Activated CD8-positive, alpha-beta memory T cell treated with anti-CD3 and anti-CD28 coated beads for 48 hours (primary cell): ENCODE measurements at places on chromosomes 2 and 18.

GRCh38 chr2:114784890-114785583 lies 342.6 kb downstream of the DPP10 start:
- DNase-seq = no peak

DNA sequence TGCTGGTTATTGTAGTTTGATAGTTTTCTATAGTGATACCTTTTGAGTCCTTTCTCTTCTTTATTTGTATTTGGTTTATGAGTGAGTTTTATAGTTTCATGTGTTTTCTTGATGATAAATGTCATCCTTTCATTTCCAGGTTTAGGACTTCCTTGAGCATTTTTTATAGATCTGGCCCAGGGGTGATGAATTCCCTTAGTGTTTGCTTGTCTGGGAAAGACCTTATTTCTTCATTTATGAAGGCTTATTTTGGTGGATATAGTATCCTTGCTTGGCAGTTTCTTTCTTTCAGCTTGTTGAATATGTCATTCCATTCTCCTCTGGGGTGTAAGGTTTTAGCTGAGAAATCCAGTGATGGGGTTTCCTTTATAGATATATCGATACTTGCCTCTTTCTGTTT lies 53.9 kb downstream of the OTX1 start:
- no peak for DNase-seq

GRCh38 chr18:59385191-59385590 lies 26.1 kb upstream of the LMAN1 start:
- DNase-seq = no peak

DNA sequence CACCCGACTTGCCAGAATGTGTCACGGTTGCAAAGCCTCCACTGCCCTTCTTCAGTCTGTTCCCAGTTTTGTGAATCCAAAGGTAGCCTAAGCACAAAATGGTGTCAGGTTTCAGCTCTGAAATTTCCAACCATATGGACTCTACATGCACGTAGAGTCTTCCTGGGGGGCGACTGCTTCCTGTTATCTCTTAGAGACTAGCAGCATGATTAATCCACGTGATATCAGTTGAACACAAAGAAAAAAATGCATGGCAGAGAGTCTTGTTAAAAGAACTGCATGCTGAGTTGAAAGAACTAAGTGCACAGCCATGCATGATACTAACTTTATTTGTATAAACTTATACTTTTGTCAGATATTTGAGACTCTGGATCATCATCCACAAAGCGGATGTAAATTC lies 404.4 kb downstream of the SOCS6 start:
- DNase-seq = no peak

GRCh38 chr18:2687390-2688001 lies 32.0 kb downstream of the SMCHD1 start:
- DNase-seq = no peak

DNA sequence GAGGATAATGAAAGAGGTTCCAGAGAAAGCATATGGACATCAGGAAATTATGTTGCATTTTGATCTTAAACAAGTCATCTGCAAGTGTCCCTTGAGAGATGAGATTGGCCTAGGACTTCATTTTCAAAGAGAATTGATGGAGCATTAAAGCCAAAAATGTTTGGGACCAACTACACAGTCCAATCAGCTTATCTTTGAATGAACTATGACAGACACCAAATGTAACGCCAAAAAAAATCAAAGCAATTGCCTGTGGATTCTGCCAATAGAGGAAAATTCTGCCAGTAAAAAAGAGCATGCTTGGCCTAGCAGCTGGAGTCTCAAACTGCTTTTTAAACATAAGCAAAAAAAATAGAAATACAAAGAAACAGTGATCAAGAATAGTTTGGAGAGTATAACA lies 594.5 kb upstream of the CHAC2 start:
- no peak for DNase-seq

DNA sequence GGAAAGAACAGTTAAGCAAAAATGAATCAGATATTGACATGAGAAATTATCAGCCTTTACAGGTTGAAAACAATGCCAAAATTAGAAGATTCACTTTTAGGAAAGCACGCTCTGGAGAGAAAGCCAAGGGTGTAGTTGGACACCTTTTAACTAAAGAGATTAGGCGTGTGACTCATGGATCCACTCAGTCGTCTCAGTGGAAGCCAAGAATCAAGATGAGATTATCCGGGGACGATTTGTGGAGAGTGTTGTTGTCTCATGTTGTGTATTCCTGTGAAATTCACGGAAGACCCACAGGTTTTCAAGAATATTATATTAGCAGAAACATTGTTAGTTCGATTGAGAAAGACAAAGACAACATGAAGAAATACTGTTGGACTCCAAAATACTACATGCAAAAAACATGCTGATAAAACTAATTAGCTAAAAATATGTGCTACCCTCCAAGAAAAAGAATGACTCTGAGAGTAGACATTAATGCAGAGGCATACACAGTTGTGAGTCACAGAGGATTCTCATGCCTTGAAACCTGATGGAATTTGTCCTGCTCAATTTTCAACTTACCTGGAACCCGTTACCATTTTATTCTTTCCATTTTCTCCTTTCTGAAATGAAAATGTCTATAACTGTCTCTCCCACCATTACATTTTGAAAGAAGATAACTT lies 192.1 kb upstream of the RND3 start:
- no peak for DNase-seq

DNA sequence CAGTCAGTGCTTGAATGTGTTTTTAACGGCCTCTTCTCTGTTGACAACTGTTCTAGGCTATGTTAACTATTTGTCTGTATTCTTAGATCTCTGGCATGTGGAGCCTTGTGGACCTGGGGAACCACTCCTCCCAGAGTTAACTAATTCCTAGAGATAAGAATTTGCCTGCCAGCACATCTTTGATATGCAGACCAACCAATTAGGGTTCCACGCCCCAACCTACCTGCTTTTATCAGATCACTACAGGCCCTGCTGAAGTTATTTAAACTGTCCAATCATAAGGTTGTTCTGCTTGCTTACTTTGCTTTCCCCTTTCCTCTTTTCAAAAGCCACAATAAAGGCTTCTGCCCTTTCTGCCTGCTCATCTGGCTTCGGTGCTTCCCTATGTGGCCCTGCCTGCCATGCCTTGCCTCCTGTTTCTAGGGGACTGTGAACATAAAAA lies 8.5 kb upstream of the CYBRD1 start:
- no peak for DNase-seq

DNA sequence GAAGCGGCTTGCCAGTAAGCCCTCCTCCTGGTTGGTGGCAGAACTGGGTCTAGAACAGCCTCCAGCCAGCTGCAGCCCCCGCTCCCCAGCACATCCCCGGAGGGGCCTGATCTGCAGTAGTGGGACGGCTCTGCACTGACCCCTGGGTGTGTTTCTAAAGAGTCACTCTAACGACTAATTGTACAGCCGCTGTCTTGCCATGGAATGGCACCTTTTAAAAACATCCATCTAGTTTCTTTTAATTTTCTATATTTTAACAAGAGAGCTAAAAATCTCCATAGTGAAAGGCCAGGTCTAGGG lies 82.0 kb downstream of the MTCL1 start:
- DNase-seq = no peak

DNA sequence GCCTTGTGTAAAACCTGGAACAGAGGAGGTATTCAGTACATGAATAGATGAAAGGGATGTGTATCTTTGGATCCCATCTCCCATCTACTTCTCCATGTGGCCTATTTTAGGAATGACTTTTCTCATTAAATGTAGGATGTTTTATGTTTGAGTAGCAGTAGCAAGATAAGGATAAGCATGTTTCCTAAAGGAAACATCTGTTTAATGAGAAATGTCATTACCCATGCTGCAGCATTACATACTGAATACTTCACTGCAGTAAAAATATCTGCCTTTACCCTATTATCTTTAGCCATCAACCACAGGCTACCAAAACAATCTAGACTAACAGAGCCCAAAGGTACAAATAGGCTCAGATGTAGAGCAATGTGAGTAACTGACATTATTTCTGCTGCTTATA lies 419.2 kb upstream of the CYRIA start:
- no peak for DNase-seq

DNA sequence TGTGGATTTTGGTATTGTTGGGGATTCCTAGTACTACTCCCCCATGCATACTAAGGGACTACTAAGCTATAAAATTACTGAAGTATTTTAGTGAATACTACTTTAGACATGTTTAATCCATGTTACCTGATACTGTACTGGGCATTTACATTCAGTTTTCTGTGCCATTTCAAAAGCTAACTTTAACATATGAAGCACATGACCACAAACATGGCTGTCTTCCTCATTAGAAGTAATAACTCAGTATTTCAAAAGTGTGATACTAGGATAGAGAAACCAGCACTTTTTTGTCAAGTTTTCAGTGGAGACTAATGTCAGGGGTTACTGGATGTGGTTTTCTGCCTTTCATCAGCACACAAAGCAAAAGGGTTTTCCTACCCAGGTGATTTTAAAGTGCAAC lies 27.9 kb downstream of the WDR33 start:
- no peak for DNase-seq

GRCh38 chr2:148812306-148812705 lies 62.7 kb upstream of the KIF5C start:
- DNase-seq = no peak

GRCh38 chr2:161119483-161119882 lies 40.7 kb upstream of the TANK start:
- DNase-seq = no peak

DNA sequence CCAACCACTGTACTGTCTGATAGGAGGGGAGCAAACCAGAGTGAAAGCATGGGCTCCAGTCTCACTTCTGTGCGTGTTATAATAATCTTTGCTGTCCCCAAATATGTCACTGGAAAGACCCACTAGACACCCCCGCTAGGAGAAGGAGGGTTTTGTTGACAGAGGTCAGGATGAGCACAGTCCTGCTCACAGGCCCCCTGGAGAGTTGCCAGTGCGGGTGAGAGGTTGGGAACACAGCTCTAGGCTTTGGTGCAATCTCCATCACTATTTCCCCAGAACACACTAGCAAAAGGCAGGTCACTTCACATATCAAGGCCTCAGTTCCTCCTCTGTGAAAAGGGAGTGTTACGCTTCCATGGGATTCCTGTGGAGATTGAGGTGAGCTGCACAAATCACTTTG lies 9.7 kb downstream of the XDH start:
- no peak for DNase-seq

GRCh38 chr2:213010106-213010779 lies 141.2 kb downstream of the IKZF2 start:
- DNase-seq = no peak

DNA sequence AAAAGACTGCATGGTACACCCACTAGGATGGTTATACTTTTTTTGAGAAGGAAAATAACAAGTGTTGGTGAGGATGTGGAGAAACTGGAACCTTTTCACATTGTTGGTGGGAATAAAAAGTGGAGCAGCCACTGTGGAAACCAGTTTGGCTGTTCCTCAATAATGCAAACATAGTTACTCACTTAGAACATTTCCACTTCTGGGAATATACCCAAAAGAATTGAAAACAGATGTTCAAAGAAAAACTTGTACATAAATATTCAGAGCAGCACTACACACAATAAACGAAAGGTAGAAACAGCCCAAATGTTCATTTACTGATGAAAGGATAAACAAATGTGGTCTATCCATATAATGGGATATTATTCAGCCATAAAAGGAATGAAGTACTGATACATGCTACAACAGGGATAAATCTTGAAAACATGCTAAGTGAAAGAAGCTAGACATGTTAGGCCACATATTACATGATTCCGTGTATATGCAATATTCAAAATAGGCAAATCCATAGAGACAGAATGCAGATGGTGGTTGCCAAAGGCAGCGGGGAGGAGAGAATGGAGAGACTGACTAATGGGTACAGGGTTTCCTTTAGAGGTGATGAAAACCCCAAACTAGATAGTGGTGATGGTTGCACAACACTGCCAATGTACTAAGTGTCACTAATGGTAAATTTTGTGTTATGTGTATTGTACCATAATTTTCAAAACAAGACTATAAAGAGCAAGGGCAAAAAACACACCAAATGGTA lies 20.9 kb upstream of the LMAN1 start:
- no peak for DNase-seq

DNA sequence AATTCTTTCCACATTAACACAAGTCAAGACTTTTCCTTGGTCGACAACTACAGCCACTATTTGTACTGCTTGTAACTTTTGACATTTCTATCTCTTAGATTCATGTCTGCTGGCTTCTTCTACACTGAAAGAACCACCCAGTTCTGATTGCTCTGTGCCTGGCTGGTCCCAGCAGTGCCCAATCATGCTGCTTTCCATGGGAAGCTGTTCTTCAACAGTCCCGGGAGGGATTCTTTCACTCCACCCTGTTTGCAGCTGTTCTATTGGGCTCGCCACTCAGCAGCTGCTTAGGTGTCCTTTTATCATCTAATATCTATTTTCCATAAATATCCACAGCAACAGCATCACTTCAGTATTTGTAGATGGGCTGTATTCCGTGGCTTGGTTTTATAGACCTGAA lies 471.1 kb upstream of the SMIM21 start:
- DNase-seq = no peak

- DNase-seq = no peak
Observed at GRCh38 chr2:219726916-219727315, 99.5 kb downstream of the SLC4A3 start.

GRCh38 chr2:200301953-200302858 lies 4.3 kb upstream of the SPATS2L start:
- no peak for DNase-seq

- no peak for DNase-seq
Observed at GRCh38 chr18:23816740-23817139, 127.5 kb downstream of the LAMA3 start.

DNA sequence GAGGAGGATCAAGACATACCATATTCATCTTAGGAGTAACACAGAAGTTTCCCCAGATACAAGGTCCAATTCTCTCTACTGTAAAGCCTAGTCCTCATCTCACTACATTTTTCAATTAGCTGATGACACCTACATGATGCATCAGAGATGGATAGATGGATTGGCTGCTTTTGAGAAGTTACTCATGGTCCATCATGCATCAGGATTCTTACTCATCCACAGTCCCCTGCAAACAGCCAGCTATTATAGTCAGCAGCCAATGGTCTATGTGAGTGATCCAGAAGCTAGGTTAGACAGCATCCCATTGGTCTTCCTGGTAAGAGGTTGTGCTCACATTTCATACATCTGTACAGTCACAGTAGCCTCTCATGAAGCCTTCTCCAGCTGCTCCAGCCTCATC lies 154.5 kb upstream of the NRP2 start:
- DNase-seq = no peak

- DNase-seq = no peak
Observed at GRCh38 chr2:95323347-95324155, 26.4 kb downstream of the KCNIP3 start.

- DNase-seq = no peak
Observed at GRCh38 chr2:114122930-114123329, 233.0 kb downstream of the ACTR3 start.

- DNase-seq = no peak
Observed at GRCh38 chr2:155733091-155733853, 599.2 kb downstream of the NR4A2 start.

DNA sequence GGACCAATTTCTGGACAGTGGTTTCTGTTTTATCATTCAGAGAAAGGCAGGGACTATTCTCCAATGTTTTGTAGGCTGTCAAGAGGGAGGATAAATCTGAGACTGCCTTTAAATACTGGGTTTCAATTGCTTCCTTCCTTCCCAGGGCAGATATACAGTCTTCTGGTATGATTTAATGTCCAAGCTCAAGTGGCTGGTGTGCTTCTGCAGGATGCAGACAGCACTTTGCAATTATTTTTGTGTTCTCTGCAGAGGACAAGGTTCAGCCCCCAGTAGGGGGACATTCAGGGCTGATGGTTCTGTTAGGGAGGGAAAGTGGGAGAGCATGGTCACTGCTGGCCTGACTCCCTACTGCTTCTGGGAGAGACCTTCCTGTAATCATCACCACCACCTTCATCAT lies 4.6 kb upstream of the BOD1L2 start:
- DNase-seq = no peak

- DNase-seq = no peak
Observed at GRCh38 chr2:240884745-240885144, 11.2 kb downstream of the MAB21L4 start.

GRCh38 chr2:104872866-104873688 lies 19.2 kb downstream of the POU3F3 start:
- DNase-seq = no peak
